ENCODE measurements at places on chromosomes 7 and 10.

- DNase-seq = no peak
Observed at GRCh38 chr10:116671274-116671926, 50.6 kb downstream of the PNLIPRP2 start.

GRCh38 chr7:98079891-98080648 lies 26.6 kb upstream of the LMTK2 start:
- DNase-seq = no peak

DNA sequence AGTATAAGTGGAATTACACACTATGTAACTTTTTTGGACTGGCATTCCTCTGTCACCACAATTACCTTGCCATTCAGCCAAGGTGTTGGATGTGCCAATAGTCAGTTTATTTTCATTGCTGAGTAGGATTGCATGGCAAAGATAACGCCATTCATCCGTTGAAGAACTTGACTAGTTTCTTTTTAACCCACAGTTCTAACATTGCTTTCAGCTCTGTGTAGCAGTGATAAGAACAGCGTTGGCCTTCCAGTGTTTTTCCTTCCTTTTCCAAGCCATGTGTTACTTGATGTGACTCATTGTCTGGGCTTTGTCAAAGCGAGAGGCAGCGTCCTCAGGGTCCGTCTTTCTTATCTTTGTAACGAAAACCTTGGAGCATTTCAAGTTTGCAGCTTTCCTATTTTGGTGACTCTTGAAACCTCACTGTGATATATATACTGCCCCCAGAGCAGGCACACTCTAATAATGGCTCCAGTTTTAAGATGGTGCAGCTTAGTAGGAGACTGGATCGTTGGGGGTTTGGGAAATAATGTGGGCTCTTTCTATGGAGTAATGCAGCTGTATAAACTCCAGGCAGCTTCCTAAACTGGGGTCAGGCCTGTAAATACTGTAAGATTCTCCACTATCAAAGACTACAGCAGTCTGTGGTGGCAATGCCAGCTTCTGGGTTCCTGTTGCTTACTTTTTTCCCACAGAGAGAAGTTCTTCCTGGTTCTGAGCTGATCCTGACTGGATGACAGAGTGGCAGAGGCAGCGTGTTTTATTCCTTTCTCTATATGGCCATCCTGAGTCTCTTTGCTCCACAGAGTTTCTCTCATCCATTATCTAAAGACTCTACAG lies 41.7 kb downstream of the AKR1E2 start:
- no peak for DNase-seq

- no peak for DNase-seq
Observed at GRCh38 chr10:127992376-127992775, 85.5 kb downstream of the PTPRE start.

- DNase-seq = no peak
Observed at GRCh38 chr7:2800220-2800930, 43.7 kb downstream of the GNA12 start.

DNA sequence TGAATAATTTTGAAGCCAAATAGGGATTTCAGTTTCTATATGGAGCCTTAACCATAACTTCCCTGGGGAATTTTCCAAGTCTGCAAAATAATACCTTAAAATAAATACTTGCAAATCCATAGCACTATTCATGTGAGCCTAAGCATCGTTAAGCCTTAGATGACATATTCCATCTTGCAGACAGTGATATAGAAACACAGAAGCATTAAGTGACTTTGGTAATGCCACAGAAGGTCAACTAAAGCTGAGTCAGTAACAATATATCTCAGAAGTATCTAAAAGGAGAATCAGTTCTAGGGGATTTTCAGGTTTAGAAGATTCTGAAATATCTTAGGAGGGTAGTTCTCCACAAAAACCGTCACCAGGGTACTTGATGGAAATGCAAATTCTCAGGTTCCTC lies 163.4 kb upstream of the COL1A2 start:
- no peak for DNase-seq

- no peak for DNase-seq
Observed at GRCh38 chr7:46830-47140, 145.6 kb upstream of the FAM20C start.

- no peak for DNase-seq
Observed at GRCh38 chr7:102836191-102836919, 76.4 kb upstream of the LRRC17 start.

GRCh38 chr10:770975-771374 lies 81.5 kb upstream of the DIP2C start:
- no peak for DNase-seq

- no peak for DNase-seq
Observed at GRCh38 chr7:21758286-21758685, 187.4 kb downstream of the CDCA7L start.

- DNase-seq = no peak
Observed at GRCh38 chr10:61842755-61843497, 58.6 kb upstream of the ARID5B start.

DNA sequence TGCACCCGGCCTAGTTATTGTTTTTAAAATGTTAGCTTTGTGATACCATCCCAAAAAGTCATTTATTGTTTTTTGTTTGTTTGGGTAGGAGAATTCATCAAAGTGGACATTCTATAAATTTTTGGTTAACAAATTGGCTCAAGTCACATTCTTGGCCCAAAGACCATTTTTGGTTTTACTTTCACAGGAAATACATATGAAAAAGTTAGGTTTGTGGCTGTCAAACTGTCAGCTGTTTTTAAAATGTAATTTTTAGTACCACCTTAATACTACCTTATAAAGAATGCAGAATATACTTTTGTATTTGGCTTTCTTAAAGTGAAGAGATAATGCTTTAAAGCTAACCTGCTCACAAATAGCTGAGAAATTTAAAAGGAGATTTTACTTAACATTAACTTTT lies 25.1 kb downstream of the TMEM168 start:
- no peak for DNase-seq

DNA sequence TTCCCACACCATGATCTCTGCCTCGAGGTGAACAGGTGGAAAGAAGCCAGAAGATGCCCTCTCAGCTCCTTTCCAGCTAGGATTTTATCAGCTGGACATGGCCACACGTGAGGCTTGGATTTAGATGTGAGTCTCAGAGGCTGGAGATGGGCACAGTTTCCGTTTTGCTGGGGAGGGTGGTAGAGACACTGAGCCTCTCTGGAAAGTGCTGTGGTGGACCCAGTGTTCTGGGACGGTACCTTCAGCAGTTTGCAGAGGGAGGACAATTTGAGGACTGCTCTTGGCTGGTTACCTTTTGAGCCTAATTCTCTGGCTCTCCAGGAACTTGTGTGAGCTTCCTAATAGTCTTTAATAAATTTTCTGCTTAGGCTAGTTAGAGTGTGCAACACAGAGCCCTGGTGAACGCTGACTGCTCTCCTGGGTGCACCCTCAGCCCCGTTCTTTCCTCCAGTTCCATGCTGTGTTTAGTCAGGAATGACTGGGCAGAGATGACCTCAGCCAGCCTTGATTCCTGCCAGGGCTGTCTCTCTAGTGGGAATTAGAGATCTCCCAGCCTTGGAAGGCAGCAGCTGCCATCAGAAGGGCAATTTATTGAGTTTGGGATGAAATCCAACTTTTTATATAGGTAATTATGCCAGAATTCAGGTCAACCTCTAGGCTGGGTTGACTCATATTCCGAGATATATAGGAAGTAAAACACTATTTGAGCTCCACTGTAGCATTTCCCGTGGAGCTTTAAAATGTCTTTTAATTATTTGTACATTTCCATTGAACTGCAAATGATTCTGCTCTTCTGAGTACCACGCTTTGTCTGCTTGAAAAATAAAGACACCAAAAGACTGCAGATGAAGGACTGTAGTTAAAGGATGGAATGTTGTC lies 103.9 kb downstream of the GATA3 start:
- DNase-seq = no peak

DNA sequence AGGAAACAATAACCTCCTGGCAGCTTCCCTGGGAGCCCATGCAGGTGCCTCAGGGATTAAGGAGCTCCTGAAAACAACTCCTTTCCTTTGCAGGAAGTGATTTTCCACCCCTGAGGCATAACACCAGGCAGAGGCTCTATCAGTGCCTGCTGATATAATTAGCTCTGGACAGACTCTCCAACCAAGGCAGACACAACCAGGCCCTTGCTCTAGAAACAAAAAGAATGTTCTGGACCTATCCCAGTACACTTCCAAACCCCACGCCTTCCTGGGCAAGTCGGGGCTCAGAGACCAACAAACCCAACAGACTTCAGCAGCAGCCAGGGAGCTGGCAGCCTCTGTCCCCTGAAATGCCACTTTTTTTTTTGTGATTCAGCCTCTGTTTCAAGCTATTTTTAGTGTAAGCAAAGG lies 247.1 kb downstream of the KCNMA1 start:
- no peak for DNase-seq

GRCh38 chr7:108667216-108667615 lies 97.5 kb downstream of the DNAJB9 start:
- DNase-seq = no peak

DNA sequence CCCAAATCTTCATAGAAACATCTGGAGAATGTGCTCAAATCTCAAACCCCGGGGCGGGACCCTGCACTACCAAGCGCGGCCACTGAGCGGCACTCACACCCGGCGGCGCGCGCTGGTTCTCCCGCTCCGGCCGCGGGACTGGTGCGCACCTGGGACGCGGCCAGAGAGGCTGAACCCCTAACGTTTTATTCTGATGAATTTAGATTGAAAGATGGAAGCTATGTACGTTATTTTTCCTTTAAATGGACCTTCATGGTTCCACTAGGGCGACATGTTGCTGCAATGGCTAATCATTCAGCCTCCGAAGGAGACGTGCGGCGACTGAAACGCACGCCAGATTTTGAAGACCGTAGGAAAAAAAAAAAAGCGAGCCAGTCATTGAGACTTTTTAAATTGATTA lies 107.0 kb upstream of the INSIG1 start:
- DNase-seq = peak; percentile 75

DNA sequence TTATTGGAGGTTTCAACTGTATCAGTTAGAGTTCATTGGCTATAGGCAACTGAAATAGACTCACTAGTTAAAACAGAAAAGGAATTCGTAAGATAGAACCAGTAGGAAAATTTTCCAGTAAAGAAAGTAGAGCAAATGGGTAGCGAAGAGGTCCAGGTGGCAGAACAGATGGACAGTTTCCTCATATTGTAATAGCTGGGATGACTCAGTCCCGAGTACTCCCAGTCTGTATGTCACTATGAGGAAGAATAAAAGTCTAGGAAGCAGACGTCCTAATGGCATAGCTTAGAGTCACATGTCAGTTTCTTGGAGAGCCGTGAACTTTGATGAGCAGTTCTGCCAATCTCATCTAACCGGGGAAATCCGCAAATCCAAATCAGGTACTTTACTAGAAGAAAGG lies 95.3 kb downstream of the RNF32 start:
- DNase-seq = no peak

- DNase-seq = no peak
Observed at GRCh38 chr10:96606216-96606615, 19.4 kb upstream of the TM9SF3 start.

DNA sequence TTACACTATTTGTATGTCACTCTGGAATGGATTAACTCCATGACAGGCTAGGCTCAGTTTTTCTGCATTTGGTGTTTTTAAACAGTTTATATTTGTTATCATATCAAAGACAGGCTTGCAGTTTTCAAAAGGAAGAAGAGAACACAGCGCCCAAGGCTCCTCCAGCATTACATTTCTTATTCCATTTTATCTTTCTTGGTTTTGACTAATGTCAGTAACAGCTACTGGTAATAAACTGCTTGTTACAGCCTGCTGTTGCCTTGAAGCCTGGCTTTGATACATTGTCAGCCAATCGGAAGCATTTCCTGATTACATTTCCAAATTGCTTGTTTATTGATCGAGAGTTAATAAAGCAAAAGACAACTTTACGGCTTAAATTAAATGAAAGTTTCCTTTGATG lies 166.0 kb upstream of the MDFIC start:
- no peak for DNase-seq

DNA sequence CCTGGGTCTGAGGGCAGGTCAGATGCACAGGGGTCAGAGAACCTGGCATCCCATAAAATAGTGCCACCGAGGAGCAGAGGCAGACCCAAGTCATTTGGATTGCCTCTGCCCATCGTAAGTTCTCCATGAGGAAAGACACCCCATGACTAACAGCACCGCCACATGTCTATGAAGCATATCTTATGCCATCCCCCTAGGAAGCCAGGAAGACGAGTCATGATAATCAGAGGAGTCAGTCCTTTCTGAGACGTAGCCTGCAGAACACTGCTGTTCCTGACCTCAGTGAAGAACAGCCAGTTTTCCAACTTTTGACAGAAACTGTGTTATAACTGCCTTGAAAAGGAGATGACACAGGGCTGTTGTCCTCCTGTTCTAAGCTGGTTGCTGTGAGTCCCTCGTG lies 51.2 kb downstream of the INSYN2A start:
- no peak for DNase-seq

DNA sequence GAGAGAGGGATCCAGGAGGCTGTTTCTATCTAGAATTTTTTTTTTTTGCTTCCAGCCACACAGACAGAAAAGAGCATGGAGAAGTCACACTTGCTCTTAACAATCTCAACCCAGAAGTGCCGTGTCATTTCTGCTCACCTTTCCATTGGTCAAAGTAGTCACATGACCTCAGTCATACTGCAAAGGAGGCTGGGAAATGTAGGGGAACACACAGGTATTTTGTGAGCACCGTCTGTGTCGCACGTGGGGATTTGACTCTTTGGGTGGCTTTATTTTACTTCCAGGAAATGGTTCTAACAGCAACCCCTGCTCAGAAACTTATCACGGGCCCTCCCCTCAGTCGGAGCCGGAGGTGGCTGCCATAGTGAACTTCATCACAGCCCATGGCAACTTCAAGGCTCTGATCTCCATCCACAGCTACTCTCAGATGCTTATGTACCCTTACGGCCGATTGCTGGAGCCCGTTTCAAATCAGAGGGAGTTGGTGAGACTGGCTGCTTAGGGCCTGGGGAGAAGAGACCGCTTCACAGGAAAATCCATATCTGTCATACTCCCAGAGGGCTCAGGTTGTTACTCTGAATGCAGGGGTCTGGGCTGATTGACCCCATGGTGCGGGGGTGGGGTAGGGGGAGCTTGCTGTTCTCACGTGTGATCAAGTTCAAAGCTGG lies 13.1 kb upstream of the CPA1 start:
- peak; percentile 32 for DNase-seq

DNA sequence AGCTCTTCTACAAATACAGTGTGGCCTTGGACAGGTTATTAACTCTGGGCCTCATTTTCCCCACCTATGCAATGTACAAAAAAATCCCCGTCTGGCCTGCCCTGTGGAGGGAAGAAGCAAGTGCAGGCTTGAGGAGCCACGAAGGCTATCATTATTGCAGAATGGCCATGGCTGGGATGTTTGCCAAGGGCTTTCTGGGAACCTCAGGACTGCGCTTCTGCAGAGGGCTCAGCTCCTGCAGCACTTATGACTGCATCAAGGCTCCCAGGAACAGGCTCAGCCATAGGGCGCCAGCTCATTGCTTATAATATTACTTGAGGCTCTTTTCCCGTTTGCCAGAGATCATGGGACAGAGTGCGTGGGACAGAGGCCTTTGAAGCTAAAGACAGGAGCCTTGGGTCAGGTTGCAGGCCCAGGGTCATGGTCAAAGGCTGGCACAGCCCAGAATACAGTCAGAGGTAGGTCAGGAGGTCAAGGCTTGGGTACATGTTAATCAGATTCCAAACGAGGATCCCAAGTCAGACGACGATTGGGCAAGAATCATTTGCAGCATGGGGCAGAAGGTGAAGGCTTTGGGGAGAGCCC lies 20.6 kb upstream of the C10orf105 start:
- peak; percentile 42 for DNase-seq

GRCh38 chr7:112908086-112908485 lies 117.9 kb upstream of the TMEM168 start:
- no peak for DNase-seq

- DNase-seq = no peak
Observed at GRCh38 chr10:16968416-16969041, 151.3 kb upstream of the RSU1 start.
